HL-60 (cell line): ENCODE measurements at places on chromosomes 6 and 20.

DNA sequence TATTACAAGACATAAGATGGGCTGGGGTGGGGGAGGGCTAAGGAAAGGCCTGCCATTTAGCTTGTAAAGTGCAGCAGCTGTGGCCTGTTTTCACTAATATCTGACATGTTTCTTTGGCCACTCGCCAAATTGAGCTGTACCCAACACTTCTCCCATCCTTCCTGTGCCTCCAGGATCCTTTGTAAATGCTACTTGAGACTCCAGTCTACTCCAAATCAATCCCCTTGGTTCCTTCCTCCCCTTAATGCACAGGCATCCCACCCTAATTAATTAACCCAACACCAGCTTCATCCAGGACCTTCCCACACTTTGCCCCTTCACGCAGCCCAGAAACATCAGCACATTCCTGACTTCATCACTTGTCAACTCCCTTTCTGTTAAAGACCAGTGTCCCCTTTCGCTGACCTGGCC is 55.0 kb upstream of the TCF21 start:
- no peak for DNase-seq

GRCh38 chr20:8663424-8663823 is 405.5 kb upstream of the PLCB4 start:
- no peak for DNase-seq

DNA sequence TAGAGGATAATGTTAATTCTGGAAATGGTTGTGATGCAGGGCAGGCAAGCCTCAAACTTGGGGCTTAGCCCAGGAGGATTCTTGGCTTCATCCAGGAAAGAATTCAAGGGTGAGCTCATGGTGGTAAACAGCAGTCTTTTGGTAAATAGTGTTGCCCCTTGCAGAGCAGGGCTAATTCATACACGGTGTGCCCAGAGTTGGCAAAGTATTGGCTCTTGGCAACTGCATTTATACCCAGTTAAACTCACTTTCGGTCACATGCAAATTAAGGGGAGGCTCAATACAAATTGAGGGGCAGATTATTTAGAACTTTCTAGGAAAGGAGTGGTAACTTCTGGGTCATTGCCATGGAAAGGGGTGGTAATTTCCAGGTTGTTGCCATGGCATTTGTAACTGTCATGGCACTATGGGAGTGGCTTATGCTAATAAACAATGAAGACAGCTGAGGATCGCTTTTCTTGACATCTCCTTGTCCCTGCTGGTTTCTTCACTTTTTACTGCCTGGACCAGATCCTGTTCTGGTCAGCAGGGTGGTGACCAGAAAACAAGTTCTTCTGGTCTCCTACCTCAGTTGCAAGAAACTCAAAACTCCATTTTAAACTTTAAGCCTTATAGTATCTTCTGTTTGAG is 3.9 kb upstream of the OTOR start:
- no peak for DNase-seq

GRCh38 chr6:136792095-136792409 is 225 bp downstream of the MAP3K5 start:
- DNase-seq: no peak

- DNase-seq: no peak
Measured at GRCh38 chr6:46719099-46719498, 16.1 kb downstream of the PLA2G7 start.

- no peak for DNase-seq
Measured at GRCh38 chr6:48068278-48069251, 42.4 kb downstream of the PTCHD4 start.

DNA sequence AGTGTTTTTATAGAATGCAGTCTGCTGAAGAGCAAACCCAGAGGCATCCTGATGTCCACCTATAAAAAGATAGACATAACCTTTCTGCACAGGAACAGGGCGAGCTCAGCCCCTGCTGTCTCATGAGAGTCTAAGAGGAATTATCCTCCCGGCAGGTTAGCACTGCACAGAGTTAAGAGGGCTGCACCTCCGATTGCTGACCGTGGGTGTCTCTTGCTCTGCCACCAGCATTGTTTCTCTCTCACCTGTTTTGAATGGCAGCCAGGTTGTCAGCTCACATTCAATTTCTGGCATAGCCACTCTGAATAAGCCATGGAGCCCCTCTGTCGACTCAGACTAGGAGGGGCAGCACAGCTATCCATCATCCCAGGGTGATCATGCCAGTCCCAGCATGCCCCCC is 211.2 kb downstream of the PHACTR1 start:
- no peak for DNase-seq
